Bronchial epithelial cell (primary cell): ENCODE measurements at places on chromosomes 12 and 14.

GRCh38 chr14:101734246-101734847, 27.2 kb upstream of the PPP2R5C start:
- DNase-seq: no peak

DNA sequence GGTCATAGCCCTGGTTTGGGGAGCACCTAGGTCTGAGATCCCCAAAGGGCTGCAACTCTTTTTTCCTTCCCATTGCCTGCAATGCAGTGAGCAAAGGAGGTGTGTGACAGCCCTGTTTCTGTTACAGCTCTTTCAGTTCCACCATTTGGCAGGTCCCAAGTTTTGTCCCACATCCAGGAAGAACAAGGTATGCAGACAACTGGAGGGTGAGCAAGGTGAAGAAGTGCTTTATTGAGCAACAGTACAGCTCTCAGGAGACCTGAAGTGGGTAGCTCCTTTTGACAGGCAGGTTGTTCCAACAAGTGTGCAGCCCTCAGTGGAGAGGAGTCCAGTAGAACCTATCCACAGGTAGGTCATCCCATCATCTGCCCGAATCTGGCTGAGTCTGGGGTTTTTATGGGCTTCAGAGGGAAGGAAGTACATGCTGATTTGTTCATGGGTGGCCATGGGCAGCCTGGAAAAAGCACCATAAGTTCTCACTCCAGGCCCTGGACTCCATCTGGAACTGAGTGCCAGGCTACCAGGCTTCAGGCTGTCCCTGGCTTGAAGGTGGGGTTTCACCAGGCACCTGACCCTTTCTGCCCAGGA, 62.8 kb upstream of the NAV3 start:
- no peak for DNase-seq

GRCh38 chr12:27048822-27049752, 26.7 kb downstream of the MED21 start:
- DNase-seq: peak; percentile 93

DNA sequence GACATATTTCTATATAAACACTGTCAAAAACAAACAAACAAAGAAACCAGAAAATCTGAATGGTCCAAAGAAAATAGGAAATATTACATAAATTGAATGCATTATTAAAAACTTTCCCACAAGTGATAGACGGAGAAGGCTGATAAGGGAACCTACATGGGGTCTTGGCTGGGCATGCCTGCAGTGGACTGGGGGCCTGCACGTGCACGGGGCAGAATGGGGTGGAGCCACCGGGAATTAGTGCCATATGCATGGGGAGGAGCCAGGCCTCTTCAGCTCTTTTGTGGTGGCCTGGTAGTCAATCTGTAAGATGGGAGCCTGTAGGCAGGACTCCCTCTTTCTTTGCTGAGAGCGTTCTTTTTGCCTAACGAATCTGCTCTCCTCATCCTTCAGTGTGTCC, 1031.7 kb upstream of the FBXO33 start:
- no peak for DNase-seq

GRCh38 chr14:74875941-74876913, at the start of gene PROX2:
PROX2 (minus strand) TSS chr14:74876145; CDS start chr14:74863834, 12,311 bp downstream.
- no peak for DNase-seq

- no peak for DNase-seq
Measured at GRCh38 chr14:103450416-103450815, 65.2 kb downstream of the MARK3 start.

- no peak for DNase-seq
Measured at GRCh38 chr12:59677857-59678256, 82.0 kb downstream of the SLC16A7 start.

GRCh38 chr14:72308967-72309485, 376.8 kb downstream of the RGS6 start:
- no peak for DNase-seq

DNA sequence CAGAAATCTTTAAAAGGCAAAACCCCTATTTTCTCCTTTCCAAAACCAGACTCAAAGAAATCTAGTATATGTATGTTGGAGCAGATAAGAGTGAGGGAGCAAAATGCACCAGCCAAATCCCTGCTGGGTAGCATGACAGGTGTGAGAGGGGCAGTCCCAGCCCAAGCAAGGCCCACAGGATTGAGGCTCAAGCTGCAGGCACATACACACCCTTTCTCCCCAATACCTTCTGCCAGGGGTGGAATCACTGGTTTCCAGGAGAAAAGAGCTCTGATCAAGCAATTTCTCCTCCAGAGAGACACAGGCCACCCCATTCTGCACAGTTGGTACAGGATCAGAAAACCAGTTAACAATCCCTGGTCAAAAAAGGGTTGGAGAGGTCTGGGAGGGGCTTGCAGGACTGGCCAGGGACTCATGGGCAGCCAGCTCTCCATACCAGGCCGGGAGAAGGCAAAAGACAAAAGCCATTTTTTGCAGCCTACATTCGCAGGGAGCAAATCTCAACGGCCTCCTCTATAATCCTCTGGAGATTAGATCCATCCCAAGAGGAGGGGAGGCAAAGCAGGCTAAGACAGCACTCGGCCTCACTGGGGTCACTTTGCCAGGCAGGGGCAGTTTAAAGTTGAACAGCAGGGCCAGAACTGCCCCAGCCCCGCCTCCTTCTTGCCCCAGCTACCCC, 2.1 kb downstream of the KMT2D start:
- no peak for DNase-seq

DNA sequence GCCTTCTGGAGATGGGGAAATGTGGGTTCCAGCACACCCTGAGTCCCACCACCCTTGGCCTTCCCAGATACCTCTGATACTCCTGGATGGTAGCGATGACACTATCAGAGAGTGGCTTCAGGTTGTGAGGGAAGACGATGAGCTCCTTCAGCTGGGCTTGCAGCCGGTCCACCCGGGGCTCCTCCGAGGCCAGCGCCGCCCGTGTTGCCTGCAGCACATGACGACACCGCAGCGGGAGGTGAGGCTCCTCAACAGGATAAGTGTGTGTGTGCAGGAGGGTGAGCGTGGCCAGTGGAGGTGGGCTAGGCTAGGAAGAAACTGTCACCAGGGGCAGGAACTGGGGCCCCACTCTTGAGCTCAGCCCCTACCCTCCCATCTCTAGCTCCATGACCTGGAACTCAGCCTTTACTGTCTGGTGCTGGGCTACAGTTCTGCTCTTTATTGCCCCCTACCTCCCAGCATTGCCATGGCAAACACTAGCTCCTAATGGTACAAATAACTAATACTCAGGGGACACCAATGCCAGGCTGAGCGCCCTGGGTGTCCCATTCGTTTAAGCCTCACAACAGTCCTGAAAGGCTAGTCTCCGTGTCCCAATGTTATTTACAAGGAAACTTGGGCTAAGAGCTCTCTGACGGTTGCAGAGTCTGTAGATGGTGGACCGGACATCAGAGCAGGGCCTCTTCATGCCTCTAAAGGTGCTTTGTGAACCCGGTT, 64.1 kb downstream of the SYNE3 start:
- peak; percentile 9 for DNase-seq

DNA sequence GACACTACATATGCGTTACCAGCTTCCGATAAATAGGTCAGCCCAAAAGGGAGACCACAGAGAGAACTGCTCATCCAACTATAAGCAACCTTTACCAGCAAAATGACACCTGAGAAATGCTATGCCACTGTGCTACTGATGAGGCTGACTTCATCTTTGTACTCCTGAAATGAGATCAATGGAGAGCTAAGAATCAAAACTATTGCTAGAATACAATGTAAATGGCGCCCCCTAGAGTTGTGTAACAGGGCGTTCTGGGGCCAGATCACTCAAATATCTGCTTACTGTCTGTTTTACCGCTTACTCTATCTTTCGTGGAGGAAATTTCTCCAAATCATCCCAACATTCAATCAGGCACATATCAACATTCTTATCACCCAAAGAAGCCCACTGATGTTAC, 4.6 kb downstream of the ZNF384 start:
- DNase-seq: no peak

DNA sequence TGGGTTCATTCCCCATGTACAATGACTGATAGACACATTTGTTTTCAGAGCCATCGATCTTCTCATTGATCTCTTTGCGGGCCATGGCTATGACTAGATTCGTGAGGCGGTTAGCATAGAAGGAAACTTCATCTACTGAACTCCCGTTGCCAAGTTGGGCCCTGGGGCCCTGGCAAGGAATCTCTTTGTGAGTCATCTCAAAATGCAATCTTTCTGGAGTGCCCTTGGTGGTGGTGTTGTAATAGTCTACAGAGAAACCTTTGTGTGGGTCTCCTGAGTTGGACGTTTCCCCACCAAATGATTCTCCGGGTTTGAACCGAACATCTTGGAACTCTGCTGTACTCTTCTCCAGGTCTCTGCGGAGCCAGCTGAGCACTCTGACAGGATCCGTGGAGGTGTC, 20.4 kb downstream of the AKAP3 start:
- no peak for DNase-seq

- DNase-seq: no peak
Measured at GRCh38 chr14:81759541-81759940, 225.9 kb upstream of the SEL1L start.

- peak; percentile 24 for DNase-seq
Measured at GRCh38 chr12:50017641-50018040, 7.7 kb downstream of the RACGAP1 start.

GRCh38 chr12:90045559-90045958, 336.9 kb upstream of the ATP2B1 start:
- no peak for DNase-seq

GRCh38 chr14:70907996-70908934, 1.0 kb downstream of the PCNX1 start:
- DNase-seq: peak; percentile 65

- no peak for DNase-seq
Measured at GRCh38 chr12:29656762-29657538, 126.8 kb downstream of the TMTC1 start.

DNA sequence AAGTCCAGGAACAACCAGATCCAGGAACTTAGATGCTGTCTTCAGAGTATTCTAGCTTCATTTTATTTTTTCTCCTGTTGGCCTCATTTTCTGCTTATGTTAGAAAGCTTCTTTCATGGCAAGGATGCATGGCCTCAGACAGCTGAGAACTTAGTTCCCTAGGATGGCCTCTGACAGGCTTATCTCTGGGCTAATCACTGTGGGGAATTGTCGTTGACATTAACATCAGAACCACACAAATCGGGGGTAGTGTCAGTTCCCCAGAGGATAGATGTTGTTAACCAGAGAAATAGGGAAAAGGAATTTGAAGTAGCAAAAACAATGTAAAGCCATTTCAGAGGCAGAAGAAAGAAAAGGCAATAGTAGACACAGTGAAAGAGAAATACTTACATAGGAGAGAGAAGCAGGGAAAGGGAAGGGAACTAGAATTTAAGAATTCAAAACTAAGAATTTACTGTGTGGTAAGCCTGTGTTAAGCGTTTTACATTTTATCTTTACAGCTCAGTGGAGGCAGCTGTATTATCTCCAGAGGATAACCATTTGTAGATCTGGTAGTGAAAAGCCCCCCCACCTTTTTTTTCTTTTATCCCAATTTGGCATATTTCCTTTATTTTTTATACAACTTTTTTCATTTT, 21.8 kb downstream of the FUT8 start:
- no peak for DNase-seq

- peak; percentile 72 for DNase-seq
Measured at GRCh38 chr14:64510825-64511671, 6.5 kb downstream of the ZBTB1 start.

DNA sequence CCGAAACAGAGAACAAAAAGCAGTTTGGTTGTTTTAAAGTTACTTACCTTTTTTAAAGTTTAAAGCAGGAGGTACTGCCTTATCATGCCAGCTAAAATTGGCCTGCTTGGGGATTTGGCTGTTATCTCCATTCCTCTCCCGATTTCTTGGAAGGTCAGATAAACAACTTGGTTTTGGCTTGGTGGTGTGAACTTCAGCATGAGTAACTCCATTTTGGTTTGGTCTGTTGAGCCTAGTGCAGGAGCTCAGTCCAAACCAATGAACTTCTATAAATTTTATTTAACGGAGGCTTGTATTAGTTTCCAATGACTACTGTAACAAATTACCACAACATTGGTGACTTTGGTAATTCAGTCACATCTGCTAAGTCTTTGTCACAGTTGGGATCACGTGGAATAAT, 82.3 kb downstream of the PLEKHA5 start:
- DNase-seq: no peak

DNA sequence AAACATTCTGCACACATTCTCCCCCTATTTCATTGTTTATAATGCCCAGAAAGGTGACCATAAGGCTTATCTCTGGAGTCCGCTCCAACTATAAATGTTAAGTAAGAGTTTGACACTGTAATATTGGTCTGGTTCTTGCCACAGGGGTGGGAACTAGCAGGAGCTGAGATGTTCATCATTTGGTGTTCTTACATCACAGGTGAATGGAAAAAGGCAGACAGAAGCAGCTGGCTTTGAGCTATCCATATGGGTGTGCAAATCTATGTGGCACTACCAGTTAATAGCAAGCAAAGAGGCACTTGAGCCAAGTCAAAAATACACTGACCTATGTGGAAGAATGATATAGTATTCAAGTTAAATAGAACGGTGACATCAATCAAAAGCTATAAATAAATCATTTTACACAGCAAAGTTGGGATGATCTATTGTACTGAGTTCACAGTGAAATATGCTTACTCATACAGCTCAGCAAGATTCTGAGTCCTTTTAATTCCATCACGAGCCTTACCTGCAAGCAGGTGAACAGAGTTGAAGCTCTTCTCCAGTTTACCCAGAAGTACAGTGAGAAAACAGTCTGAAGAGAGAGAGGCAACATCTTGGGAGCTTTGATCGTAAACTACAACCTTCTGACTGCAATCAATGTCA, 43.2 kb downstream of the DUSP16 start:
- DNase-seq: no peak

DNA sequence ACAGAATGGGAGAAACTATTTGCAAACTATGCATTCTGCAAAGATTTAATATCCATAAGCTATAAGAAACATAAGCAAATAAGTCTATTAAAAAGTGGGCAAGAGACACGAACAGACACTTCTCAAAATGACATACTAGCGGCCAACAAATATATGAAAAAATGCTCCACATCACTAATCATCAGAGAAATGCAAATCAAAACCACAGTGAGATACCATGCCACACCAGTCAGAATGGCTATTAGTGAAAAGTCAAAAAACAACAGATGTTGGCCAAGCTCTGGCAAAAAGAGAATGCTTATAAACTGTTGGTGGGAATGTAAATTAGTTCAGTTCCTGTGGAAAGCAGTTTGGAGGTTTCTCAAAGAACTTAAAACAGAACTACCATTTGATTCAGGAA, 121.3 kb downstream of the KCNMB4 start:
- DNase-seq: no peak

DNA sequence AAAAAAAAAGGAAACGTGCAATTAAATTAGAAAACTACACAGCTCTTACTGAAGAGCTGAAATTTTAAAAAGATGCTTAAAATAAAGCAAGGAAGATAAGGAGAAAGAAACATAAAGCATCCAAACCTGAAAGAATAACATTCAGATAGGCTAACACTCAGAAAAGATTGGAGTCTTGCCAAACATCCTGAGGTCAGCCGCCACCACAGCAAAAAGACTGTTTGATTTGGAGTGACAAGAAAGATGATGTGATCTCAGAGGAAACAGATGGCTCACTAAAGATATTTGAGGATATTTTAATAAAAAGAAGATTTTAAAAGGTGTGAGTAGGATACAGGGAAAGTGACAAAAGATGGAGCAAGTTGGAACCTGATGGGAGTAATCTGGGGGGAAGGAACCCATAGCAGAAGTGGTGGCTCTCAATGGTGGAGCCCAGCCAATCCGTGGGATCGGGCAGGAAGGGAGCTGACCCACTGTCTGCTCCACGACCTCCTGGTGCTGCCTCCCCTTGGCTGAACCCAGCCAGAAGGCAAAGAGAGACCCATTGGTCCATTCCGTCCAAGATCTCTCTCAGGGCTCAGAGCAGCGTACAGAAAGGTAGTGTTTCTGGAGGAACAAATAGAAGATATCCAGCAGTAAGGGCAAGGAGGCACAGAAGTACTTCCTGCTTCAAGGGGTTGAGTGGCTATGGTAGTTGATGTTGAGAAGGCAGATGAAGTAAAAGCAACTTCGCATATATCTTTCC, 469.6 kb downstream of the RGS6 start:
- DNase-seq: no peak
